CD4-positive, alpha-beta T cell treated with Interleukin-15 for 1 hour (primary cell): ENCODE measurements at places on chromosomes 1 and 21.
A peak's percentile ranks its signal among the peaks of the same experiment; 100 is the strongest.

- no peak for DNase-seq
Measured at GRCh38 chr1:71414179-71414578, 333.3 kb upstream of the ZRANB2 start.

GRCh38 chr1:39980555-39981313, 25.8 kb downstream of the MFSD2A start:
- no peak for DNase-seq

DNA sequence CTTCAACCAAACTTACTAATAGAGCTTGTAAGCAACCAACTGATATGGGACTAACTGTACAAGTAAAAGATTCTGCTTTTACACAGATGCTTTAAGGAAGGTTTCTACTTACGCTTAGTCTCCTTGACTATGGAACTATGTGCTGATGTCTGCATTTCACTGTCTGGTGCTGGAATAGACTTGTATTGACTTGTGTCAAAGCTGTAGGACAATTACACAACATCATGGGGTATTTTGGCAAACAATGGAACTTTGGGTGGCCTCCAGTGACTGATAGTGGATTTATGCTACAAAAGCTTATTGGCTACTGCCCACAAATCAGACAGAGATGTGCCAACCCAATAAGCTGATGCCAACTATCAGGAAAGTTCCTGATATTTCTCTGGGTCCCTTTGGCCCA, 10.6 kb downstream of the CBR1 start:
- DNase-seq = no peak

GRCh38 chr1:158126425-158126824, 54.3 kb upstream of the CD1D start:
- no peak for DNase-seq

- DNase-seq = no peak
Measured at GRCh38 chr1:228362884-228363450, 43.7 kb downstream of the TRIM11 start.

DNA sequence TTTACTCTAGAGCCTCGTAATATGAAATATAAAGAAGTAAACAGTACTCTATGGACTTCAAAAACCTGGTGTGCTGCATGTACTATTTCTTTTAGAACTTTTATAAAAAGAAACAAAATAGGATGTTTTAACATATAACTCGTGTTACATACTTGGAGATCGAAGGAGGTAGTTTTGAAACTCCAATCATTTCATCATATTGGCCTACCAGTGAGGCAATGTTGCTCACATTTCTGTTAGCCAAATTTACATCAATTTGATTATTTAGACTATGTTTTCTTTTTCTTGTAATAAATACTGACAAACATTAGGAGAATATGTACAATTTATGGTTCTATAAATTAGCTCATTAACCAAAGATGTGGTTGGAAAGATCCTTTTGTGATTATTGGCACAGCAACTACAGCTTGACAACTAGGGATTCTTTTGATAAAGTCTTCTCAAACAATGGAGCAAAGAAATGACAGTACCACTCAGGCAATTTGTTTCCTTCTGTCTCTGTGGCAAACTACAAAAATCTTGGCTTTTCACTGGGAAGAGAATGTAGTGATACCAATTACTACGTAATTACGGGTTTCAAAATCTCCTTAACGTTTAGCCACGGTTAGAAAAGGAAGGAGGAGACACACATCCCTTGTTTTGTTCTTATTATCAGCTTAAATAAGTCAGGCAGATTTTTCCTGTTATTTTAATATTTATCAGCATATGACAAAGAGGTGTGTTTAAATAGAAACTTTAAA, 266.6 kb upstream of the SGIP1 start:
- DNase-seq = no peak

DNA sequence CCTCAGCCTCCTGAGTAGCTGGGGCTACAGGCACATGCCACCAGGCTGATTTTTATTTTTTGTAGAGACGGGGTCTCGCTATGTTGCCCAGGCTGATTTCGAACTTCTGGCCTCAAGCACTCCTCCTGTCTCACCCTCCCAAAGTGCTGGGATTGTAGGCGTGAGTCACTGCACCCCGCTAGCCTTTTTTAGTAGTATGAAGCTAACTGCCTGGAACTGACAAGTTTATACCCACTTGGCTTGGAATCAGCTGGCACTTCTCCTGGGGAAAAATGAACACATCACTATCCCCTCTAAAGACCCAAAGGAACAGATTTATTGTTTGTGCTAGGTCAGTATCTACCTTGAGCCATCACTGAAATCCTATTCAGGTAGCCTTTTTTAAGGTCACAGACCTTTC, 19.0 kb downstream of the TMEM63A start:
- DNase-seq = no peak

- DNase-seq = no peak
Measured at GRCh38 chr1:84277343-84278059, 24.0 kb upstream of the SAMD13 start.

GRCh38 chr1:175862408-175862807, 119.0 kb upstream of the TNR start:
- no peak for DNase-seq

DNA sequence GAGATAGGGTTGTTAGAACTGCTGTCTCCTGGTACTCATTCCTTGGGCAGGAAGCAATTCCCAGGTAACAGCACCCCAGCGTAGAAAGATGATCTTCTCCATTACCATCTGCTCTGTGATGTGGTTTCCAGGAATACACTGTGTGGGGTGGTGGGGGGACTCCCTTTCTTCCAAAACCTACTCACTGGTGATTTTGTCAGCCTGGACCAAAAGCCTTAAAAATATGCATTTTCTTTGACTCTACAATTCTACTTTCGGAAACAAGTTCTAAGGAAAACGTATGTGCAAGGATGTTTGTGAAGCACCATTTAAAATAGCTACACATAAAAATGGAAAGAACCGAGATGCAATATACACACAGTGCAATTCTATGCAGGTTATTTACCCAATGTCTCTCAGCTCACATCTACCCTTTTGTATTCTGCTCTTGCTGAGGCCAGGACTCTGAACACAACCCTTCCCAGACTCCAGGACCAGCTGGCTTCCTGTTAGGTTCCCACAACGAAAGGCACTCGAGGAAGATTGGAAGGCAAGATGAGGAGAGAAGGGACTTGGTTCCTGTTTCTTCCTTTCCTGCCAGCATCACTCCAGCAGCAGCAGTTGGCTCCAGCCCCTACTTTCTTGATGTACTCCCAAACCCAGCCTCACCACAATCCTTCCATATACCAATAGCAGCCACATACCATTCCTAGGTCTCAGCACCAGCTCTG, 33.0 kb upstream of the GJB5 start:
- DNase-seq = no peak

GRCh38 chr1:54335011-54335754, 71.0 kb downstream of the SSBP3 start:
- DNase-seq = no peak

GRCh38 chr1:54777011-54777410, 12.7 kb upstream of the PARS2 start:
- no peak for DNase-seq

- DNase-seq = no peak
Measured at GRCh38 chr1:9866836-9867235, 43.1 kb upstream of the CLSTN1 start.

- no peak for DNase-seq
Measured at GRCh38 chr1:208231881-208232661, 12.1 kb downstream of the PLXNA2 start.

- DNase-seq = no peak
Measured at GRCh38 chr21:29396951-29397455, 98.3 kb downstream of the BACH1 start.

DNA sequence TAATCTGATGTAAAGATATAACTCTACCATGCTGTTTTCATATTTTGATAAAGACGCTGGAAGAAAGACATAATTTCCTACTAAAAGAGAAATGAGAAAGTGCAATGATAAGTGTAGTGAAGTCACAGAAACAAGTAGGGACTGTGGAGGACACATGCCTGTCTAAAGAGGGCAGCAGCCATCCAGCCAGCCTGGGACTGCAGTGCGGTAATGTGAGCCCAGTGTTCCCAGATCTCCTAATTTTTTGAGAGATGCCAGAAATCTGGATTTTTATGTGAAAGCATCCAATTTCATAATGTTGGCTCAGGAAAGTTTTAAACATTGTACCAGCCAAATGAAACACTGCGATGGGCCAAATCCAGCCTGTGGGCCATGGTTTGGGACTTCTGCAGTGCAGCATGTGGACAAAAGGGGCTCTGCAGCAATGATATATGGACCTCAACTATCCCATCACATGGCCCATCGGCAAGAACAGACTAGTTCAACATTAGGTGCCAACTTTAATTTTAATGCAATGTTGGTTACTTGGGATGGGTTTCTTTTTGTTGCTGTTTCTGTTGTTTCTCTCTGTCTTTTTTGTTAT, 329.5 kb downstream of the LTN1 start:
- DNase-seq = no peak

DNA sequence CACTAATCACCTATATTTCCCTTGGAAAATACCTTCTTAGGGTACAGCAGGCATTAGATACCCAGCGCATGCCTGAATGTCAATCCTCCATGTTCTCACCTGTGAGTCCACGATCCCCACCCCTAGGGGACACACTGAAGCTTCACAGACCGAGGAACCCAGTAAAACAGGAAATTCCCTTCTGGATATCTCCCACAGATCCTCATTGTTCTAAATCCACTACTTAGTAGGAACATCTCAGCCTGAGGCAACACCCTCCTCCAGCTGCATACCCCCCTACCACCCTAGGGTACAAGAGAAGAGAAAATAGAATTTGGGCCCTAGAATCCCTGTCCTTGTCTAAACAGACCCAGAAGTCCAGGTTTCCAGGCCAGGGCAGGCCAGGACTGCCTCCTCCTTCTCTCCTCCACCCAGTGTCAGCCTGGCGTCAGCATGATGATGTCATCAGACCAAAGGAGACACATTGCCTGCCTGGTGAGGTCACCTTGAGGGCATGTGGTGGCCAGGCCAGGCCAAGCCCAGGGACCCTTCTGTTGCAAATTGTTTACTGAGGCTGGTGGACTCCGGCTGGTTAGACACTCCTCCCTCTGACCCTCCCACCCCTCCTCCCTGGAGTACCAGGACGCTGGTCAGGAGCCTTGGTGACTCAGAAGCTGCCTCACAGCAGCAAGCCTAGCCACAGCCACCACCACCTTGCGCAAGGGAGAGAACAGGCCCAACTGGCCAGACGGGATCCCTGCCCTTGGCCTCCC, 6.2 kb downstream of the NECTIN4 start:
- DNase-seq = peak; percentile 87

DNA sequence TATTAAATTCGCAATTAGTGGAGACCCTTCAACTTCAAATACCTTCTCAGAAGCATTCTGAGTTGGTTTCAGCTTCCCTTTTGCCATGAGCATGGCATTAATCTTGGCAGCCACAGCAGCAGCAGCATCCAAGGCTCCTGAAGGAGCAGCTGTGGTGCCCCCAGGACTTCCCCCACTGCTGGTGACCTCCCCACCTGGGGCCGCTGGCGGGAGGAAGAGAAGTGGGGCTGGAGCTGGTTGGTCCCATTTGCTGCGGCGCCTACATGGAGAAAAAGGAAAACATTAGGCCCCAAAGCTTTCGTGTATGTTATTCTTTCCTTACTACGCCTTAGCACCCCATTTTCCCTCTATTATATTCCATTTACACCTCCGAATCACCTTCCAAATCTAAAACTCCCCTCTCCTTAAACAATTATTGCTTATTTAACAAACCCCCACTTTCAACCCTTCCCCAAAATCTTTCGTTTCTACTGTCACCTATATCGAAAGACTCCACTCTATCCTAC, 569 bp downstream of the KHDC4 start:
- no peak for DNase-seq

GRCh38 chr1:31041529-31041928, 24.0 kb downstream of the PUM1 start:
- DNase-seq = no peak
